Activated CD4-positive, CD25-positive, alpha-beta regulatory T cell (primary cell): ENCODE measurements at places on chromosomes 5 and 9.

GRCh38 chr9:76534026-76534425 lies 75.0 kb downstream of the GCNT1 start:
- no peak for DNase-seq

GRCh38 chr5:132325691-132326090 lies 31.5 kb downstream of the SLC22A4 start:
- no peak for DNase-seq

GRCh38 chr5:136799806-136800372 lies 434.5 kb upstream of the TRPC7 start:
- DNase-seq: no peak

DNA sequence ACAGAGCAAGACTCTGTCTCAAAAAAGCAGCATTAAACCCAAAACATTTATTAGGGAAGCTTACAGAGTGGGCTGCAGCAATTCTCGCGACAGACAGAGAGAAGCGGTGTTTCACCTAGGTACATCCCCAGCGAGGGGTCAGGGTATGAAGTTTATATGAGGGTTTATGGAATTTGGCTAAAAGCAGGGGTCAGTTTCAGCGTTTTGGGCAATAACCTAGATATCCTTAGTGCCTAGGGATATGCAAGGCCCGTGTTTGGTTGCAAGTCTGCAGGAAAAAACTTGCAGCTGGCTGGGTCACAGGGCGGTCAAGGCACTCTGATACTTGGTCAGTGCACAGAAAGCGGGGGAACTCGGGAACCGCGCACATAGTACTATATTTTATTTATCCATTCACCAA lies 649 bp upstream of the GLE1 start:
- no peak for DNase-seq

DNA sequence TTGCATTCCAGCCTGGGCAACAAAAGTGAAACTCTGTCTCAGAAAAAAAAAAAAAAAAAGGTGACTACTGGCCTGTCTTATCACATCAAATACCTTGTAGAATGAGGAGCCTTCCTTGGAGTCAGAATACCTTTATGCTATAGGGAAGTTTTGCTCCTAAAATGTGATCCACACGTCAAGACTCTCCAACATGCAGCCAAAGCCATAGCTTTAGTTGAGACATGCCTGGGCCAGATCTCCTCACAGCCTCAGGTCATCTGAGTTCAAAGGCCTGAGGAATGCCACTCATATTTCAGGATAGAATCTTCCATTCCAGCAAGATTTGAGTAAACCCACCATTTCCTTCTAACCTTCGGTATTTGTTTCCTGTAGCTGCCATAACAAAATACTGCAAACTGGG lies 13.7 kb upstream of the SOWAHA start:
- no peak for DNase-seq

GRCh38 chr5:74581988-74582365 lies 58.6 kb downstream of the ENC1 start:
- DNase-seq: no peak

DNA sequence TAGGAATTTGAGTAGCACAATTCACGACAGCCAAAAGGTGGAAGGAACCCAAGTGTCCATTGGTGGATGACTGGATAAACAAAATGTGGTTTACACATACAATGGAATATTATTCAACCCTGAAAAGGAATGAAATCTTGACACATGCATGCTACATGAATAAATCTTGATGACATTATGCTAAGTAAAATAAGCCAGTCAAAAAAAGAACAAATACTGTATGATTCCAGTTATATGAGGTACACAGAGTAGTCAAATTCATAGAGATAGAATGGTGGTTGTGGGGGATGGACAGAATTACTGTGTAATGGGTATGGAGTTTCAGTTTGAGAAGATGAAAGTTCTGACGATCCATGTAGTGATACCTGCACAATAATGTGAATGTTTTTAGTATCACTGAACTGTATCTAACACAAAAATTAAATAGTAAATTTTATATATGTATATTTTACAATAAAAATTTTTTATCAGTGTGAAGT lies 117.7 kb upstream of the GNA14 start:
- DNase-seq: no peak

DNA sequence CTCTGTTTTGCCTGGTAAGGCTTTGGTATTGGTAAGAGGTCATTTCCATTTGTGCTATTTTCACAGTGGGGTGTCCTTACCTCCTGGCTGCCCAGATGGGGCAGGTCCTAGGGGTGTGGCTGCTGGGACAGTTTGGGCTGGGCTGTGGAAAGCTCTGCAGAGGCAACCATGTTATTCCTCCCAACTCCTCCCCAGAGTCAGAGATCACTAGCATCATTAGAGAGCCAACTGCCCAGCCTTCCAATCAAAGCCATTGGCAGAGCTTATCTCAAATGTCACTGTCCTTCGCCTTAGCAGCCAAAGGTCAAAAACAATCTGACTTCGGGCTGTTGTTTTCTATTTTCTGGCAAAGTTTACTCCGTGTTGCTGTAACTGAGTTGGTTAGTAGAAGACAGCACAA lies 33.6 kb upstream of the HRH2 start:
- no peak for DNase-seq

DNA sequence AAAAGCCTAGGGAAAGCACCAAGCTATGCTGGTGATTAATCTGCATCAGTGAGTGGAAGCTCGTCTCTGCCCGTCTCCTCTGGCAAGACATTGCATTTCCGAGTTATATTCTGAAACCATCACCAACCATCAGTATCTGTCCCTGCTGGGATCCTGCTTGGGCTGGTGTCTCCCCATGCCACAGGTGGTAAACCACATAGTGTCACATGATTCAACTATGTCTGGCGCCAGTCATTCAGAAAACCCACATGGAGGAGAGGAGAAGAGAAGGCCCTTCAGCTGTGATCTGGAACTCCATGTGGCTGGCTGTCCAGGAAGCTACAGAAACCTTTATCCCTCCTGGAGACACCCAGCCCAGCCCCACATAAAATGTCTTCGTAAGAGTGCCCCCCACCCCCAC lies 4.8 kb downstream of the IL9 start:
- no peak for DNase-seq

DNA sequence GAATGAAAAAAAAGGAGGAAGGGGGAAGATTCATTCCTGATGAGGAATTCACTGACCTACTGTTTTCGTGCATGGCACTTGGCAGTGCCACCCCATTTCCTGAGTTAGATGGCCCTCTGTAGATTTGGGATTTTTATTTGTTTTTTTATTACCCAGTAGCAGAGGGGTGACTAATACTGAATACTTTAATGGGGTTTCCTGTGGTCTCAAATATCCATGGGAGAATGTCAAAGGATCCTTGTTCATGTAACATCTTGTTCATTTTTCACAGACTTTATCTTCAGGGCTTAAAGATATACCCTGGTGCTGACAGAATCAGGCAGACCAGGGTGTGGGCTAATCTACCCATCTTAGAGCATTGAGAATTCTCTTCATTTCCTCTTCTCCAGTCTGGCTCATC lies 93.0 kb downstream of the MAMDC2 start:
- no peak for DNase-seq

- no peak for DNase-seq
Observed at GRCh38 chr5:81980598-81981260, 8.9 kb downstream of the ATG10 start.

DNA sequence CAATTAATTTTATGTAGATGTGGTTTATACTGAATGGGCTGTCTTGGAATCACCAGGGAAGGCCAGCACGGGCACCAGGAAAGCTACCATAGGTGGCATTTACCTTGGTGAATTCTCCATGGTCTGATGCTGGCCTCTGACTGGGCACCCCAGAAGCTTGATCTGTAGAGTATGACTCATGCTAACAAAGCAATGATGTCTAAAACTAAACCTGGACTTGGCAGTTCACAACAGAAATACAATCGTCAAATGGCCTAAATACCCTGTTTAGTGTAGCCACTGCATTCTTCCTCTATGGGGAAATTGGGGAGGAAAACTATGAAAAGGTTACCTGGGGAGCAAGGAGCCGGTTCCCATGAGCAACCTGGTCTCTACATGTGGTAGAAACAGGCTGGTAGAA lies 98.0 kb downstream of the ATPSCKMT start:
- no peak for DNase-seq

DNA sequence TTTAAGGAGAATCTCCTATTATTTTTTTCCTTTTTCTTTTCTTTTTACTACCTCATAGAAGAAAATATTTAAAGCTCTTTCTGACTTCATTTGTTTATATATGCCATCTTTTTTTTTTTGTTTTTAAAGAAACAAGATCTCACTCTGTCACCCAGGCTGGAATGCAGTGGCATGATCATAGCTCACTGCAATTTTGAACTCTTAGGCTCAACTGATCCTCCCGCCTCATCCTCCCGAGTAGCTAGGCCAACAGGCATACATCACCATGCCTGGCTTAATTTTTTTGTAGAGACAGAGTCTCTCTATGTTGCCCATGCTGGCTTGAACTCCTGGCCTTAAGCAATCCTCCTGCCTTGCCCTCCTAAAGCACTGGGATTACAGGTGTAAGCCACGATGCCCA lies 59.5 kb downstream of the LNPEP start:
- no peak for DNase-seq

- DNase-seq: no peak
Observed at GRCh38 chr9:95497772-95498171, 19.0 kb downstream of the PTCH1 start.

DNA sequence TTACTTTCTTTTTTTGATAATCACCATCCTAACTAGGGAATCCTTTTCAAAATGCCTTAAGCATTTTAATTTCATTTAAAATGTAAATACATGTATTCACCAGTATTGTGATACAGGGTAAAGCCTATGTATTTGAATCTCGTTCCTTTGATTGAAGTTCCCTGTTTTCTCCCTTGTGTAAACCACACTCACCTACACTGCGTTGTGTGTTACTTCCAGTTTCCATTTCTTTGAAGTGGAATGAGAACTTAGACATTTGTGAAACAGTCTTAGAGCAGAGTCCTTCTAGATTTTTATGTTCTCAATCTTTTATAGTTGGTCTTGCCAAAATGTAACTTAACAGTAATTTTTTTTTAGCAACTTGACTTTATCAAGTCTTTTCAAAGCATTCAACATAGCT lies 101.4 kb downstream of the ZNF462 start:
- no peak for DNase-seq

GRCh38 chr9:98300611-98301010 lies 45.2 kb upstream of the TBC1D2 start:
- no peak for DNase-seq

DNA sequence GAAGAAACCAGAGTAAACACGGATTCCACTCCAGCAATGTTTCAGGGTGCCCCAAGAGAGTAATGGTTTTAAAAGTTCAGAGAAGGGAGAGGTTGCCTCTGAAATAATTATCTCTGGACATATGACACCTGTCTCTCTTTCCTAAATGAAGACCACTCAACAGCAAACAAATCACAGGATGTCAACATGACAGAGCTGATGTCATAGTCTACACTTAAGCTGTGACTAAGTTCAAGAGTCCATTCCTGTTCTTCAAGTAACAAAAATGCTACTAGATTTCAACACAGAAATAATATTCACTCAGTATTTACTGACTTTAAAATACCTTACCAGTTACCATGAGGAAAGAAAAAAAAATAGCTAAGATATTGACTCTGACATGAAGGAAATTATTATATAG lies 44.7 kb upstream of the SLC30A5 start:
- DNase-seq: no peak

GRCh38 chr5:516338-516925 lies 7.8 kb downstream of the SLC9A3 start:
- no peak for DNase-seq

DNA sequence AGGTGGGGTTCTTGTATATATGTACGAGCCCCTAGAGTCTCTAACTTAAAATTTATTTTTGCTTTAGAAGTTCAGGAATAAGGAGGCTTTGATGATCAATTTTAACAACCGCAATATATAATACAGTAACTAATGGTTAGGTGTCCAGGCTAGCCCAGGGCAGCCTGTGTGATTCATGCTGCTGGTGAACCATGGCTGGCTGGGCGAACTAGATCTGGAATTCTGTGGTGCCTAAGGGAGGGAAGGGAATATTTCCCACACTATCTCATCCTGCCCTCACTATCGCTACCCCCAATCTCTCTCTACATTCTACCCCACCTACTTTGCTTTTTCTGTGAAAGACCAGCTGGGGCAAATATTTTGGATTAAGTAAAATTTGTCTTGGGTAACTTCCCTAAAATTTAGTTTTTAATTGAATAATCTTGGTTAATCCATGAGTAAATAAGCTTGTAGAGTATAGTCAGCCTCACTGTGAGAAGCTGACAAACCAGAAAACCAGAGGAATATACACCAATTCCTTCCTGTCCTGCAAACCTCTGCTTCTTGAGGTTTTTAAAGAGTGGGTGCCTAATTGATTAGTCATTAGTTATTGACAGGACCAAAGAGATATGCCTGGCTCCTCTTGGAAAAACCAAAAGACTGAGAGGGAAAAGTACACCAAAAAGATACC lies 115.1 kb upstream of the CCDC152 start:
- DNase-seq: no peak

GRCh38 chr5:53825016-53825415 lies 264.6 kb downstream of the NDUFS4 start:
- no peak for DNase-seq

- DNase-seq: no peak
Observed at GRCh38 chr5:140808889-140809291, 2.0 kb downstream of the PCDHA4 start.

GRCh38 chr5:150535611-150536010 lies 27.7 kb downstream of the NDST1 start:
- DNase-seq: no peak

GRCh38 chr5:78958672-78959445 lies 26.3 kb downstream of the ARSB start:
- no peak for DNase-seq

GRCh38 chr9:84659313-84659712 lies 10.2 kb upstream of the NTRK2 start:
- no peak for DNase-seq

DNA sequence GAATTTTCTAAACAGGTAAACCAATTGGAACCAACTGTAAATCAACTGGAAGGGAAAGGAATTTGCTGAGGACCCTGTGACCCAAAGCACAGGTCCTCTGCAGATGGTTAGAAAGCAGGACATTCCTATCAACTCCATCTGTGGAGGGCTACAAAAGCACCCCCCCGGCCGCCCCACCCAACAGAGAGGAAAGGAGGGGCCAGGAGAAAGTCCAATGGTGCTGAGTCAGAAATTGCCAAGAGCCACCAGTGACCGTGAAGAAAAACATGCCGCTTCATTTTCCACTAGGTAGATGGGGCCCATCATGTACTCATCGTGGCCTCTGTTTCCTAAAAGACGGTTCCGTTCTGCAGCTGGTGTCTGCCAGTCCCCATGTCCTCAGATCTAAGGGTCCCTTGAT lies 66.3 kb downstream of the RAPGEF1 start:
- DNase-seq: no peak

DNA sequence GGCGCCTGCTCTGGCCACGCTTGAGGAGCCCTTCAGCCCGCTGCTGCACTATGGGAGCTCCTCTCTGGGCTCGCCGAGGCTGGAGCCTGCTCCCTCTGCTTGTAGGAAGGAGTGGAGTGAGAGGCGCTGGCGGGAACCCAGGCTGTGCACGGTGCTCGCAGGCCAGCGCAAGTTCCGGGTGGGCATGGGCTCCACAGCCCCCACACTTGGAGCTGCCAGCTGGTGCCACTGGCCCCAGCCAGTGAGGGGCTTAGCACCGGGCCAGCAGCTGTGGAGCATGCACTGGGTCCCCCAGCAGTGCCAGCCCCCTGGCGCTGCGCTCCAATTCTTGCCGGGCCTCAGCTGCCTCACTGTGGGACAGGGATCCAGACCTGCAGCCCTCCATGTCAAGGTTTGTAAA lies 122.1 kb upstream of the CD180 start:
- DNase-seq: no peak
